CD4-positive, alpha-beta T cell (primary cell): ENCODE measurements at places on chromosomes 4 and X.
A peak's percentile ranks its signal among the peaks of the same experiment; 100 is the strongest.

DNA sequence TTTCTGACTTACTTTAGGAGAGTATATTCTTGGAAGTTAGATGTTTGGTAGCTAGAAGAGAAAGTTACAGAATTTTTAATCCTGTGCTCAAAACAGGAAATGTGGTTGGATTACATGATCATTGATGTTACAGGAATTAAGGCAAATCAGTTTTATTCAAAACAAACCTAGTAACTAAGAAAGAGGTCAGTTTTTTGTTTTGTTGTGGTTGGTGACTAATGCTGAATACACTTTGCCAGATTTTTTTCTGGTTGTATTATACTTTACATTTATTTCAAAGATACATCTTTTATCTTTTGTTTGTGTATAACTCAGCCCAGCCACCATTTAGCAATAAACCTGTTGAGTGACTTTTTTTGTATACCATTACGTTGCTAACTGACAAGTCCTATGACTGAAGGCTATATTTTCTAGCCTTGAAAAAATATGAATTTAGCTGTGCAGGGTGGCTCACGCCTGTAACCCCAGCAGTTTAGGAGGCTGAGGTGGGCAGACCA, 116.7 kb downstream of the KLHL8 start:
- peak; percentile 8 for DNase-seq

GRCh38 chr4:8373270-8373972, 67.1 kb downstream of the ACOX3 start:
- no peak for DNase-seq

DNA sequence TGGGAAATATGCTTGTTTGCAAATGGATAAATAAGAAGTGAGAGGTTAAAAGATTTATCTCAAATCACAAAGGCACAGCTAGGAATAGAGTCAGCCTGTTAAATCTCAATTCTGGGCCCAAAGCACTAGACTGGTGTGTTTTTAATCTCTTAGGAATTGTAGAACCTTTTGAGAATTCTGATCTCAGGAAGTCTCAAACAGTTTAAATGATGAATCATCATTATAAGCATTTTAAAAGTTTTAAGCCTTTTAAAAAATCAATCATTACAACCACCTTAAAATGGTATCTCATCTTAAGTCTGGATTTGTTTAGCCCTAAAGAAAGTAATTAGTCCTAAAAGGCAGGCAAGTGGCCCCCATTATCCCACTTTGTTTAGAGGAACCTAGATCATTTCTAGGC, 17.8 kb downstream of the DGKK start:
- no peak for DNase-seq

DNA sequence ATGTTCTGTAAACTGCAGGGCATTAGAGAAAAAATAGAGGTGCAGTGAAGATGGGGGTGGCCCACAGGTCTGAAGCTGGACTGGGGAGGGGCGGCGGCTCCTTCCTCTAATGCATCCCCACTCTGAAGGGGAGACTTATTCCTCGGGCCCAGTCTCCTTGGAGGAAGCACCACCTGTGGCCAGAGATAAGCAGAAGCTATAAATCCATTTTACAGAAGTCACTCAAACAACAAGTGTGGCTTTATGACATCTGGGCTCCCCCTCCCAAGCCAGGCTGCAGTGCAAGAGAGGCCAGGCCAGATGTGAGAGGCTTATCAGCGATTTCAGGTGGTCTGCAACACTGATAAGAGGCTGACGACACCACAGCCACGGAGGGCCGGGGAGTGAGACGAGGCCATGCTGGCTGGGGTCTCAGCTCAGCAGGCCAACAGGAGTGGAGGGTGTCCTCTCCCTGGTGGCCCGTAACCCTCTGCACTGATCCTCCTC, 15.8 kb downstream of the CYTL1 start:
- DNase-seq, result no peak

- DNase-seq, result no peak
These were observed 415 bp upstream of the TENM3 start for GRCh38 chr4:182242787-182243186.
